ENCODE measurements at places on chromosomes 11 and 22. TPM values are rescaled to one million over a fixed set of nuclear protein-coding genes. Genes with fewer than 3 reads are reported as not detected.

GRCh38 chr22:43127166-43127908 lies 15.9 kb downstream of the MCAT start:
- DNase-seq, result no peak

GRCh38 chr11:72573072-72573854 lies 101.0 kb downstream of the PDE2A start:
- no peak for DNase-seq

DNA sequence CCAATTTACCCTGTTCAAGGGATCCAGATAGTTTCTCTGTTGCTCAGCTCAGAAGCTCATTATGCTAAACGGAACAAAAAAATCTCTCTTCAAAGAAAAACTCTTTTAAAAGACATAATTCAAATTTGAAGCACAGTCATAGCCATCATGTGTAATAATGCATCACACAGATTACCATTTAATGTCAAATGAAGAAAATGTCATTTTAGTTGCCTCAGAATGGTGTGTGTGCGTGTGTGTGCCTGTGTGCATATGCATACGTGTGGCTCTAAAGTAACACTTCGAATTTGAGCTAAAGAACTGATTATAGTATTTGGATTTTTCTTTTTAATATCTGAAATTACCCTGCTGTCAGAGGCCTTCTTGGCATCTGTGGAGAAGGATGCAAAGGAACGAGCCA lies 9.9 kb downstream of the TTC12 start:
- DNase-seq, result no peak

DNA sequence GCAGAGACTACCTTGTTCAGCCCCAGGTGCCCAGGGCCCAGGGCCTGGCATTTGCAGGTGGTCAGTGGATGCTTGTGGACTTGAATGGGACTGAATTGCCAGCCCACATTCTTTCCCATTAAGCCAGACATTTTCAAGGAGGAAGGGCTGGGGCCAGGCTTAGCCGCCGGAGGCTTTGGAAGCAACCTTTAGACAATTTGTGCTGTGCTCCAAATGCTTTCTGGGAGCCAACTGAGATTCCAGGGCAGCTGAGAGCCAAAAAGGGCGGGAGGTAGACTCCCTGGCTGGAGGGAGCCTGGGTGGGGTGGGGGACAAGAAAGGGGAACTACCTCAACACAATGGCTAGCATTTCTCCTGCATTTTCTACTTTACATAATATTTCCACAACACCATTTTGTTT lies 54.8 kb upstream of the TIMP3 start:
- no peak for DNase-seq

DNA sequence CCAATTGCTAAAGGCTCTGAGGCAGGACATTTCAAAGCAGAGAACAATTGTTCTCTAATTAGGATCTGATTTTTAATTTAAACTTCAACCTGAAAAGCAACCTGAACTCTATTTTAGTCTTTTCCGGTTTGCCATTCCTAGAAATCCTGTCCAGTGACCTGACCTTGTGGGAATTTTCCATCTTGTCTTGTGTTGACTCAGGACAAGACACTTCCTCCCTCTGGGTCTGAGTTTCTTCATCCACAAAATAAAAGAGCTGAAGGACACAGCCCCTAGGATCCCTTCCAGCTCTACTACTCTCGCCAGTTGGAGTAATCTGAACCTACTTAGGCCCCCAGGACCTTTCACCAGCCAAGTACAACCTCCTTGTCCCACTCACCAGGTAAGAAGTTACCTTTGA lies 66.5 kb upstream of the POU2AF1 start:
- no peak for DNase-seq

DNA sequence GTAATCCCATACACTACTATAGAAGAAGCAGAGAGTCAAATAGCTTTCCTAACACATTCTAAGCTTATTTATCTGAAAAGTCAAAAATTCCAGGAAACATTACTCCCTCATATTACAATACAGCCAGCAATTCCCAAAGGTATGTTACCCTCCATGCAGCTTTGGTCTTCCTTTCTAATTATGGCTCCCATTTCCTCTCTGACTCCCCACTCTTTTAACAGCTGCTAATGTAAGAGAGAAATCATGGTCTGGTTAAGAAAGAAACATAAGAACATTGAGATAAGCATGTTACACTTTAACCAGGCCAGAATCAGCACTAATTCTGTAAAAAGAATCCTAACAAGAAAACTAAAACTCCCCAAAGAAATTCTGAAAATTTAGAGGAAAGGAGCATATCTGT lies 6.8 kb downstream of the PPP2R1B start:
- no peak for DNase-seq

GRCh38 chr22:44848296-44848741 lies 95.9 kb downstream of the ARHGAP8 start:
- no peak for DNase-seq

- no peak for DNase-seq
Observed at GRCh38 chr22:43295660-43296059, 47.5 kb downstream of the SCUBE1 start.

DNA sequence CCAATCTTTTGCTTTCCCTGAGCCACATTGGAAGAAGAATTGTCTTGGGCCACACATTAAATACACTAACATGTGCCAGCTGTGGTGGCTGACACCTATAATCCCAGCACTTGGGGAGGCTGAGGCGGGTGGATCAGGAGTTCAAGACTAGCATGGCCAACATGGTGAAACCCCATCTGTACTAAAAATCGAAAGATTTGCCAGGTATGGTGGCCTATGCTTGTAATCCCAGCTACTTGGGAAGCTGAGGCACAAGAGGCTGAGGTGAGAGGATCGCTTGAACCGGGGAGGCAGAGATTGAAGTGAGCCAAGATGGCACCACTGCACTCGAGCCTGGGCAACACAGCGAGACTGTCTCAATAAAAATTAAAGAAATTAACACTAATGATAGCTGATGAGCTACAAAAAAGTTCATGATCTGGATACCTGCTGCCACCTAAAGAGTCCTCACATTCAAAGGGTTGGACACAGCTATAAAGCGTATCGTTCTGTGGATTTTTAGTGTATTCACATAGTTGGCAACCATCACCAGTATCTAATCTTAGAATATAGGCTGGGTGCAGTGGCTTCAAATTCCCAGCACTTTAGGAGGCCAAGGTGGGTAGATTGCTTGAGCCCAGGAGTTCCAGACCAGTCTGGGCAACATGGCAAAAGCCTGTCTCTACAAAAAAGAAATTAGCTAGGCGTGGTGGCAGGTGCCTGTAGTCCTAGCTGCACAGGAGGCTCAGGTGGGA lies 3.4 kb upstream of the LDHC start:
- no peak for DNase-seq

DNA sequence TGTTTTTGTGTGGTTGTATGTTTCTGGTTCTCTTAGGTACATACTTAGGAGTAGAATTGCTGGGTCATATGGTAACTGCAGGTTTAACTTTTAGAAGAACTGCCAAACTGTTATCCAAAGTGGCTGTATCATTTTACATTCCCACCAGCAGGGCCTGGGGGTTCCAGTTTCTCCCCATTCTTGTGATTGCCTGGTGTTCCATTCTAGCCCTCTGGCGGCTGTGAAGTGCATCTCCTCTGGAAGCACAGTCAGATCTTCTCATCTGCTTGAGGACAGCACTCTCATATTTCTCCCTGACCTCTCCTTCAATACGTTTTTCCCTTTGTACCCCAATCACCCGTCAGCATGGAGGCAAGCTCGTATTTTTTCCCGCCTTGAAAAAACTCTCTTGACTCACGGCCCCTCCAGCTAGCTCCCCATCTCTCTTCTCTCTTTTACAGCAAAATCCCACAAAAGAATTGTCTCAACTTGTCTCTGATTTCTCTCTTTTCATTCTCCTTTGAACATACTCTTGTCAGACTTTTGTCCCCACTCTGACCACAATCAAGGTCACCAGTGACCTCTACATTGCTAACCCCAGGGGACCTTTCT lies 56.8 kb upstream of the THY1 start:
- no peak for DNase-seq

GRCh38 chr22:29727131-29727523 lies 7.3 kb downstream of the CABP7 start:
- DNase-seq, result no peak

DNA sequence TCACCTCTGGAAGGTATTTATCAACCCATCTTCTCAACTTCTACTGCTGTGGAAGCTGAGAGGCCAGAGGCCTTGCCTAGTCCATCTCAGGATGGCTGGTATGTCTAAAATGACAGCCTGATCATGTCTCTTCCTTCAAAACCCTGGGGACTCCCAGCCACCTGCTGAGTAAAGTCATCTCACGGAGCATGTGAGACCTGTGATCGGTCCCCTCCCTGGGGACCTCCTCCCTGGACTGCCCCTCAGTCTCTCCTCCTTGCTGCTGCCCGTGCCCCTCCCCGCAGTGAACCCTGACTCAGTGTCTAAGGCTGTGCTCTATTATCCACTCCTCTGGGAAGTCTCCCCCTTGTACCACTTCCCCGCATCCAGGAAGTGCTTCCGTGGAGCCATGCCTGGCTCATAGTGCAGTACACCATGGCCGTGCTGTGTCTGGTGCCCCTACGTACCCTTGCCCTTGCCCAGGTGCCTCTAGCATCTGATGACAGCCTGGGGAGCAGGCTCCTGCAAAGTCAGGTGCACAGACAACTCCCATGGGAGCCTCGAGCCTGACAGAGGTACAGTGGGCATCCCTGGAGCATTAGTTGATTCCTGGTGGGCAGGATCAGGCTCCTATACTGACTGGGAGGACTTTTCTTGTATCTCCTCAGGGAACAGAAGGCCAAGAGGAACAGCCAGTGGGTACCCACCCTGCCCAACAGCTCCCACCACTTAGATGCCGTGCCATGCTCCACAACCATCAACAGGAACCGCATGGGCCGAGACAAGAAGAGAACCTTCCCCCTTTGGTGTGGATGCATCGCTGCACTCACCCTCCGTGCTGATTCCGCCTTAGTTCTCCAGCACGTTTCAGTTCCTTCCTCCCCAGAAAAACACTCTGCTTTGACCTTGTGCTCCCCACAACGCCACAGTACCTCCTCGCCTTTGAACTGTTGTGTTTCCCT lies 13.8 kb downstream of the SMARCB1 start:
- DNase-seq, result no peak

DNA sequence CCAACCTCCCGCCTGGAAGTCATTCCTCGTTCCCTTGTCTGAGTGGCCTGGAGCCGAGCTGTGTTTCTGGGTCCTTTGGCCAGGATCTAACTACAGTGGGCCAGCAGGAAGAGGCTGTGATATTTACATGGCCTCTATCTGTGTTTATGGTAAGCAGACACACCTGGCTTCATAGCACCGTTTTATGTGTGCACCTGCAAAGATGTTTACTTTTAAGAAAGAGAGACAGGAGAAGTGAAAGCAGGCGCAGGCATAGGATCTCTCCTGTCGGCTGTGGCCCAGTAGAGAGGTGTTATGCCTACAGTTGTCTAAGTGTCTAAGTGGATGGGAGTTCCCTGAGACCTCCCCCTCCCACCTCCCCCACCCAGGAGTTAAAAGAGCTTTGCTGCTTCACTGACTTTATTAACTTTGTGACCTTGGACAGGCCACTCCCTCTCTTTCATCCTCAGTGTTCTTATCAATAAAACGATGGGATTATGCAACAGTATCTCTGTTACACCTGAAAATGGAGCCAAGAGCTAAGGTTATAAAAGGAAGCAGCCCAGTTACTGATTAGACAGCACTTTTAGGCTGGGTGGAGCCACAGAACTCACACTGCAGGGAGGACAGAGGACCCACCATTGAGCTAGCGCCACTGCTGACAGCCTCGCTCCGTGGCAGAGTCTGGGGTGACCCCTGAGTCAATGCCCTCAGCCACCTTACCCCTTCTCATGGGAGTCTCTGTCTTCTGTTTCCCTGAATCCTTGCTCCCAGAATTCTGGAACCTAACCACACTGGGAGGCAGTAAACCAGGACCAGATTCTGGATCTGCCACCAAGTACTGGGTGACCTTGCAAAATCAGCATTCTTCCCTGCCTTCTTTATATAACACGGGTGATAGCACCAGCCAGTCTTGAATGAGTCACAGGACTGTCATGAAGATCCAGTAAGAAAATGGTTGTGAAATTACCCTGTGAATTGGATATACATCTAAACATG lies 22.0 kb downstream of the ST14 start:
- no peak for DNase-seq

- DNase-seq, result no peak
Observed at GRCh38 chr22:26235792-26236487, 66.7 kb downstream of the SEZ6L start.

DNA sequence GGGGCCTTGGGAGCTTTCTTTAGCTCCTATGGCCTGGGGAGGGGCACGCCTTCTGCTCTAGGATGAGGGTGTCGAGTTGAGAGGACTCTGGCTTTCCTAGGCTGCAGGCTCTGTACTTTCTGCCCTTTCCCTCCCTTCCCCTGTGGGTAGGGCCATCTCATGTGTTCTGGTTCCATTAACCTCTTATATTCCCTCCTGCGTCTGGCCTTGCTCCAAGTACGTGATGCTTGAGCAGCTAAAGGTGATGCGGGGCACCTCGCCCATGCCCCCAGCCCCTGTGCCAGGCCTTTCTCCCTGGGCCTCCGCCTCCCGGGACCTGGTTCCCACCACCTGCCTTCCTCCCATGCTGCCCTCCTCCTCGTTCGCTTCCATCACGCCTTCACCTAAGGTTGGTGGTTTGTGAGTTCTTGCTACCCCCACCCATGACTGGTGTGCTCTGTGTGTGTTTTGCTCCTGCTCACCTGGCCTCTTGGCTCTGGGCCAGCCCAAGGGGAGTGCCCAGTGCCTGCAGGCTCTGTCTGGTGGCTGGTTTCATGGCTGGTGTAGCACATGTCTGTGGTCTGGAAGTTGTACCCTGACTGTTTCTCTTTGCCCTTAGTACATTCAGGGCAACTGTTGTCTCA lies 34.1 kb downstream of the PHLDB1 start:
- DNase-seq, result no peak

DNA sequence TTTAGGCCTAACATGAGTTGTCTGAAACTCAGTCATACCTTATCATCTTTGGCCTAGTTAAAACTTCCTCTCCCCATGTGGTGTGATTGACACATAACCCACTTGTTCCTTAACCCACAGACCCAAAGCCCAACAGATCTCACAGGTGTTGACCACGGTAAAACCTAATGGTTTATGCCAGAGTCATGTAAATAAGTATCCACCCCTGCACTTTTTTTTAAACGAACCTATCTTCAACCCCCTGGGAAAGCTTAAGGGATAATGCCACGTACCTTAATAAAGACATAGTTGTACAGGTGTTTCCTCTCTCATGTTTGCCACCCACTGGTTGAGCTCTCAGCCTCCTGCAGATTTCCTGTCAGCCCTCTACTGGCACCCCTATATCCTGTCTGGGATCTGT lies 709.3 kb upstream of the CCDC179 start:
- DNase-seq, result no peak

- DNase-seq, result no peak
Observed at GRCh38 chr11:94032725-94033124, 11.6 kb downstream of the HEPHL1 start.

Gene SIAE
- total RNA-seq, result 7.8 TPM

Gene OR2AG1
- not detected for total RNA-seq

Gene CYP2R1
- total RNA-seq, result 31.4 TPM

Gene CD248
- total RNA-seq, result 28.7 TPM

Gene HSPB2
- total RNA-seq, result 1.6 TPM

Gene RELT
- 2.6 TPM for total RNA-seq

Gene CWC15
- total RNA-seq, result 55.6 TPM

Gene POTEH
- total RNA-seq, result not detected

Gene TMEM191C
- 0.85 TPM for total RNA-seq

Gene HEPHL1
- total RNA-seq, result not detected

Gene OR52H1
- 2.2 TPM for total RNA-seq

Gene RASGRP2
- total RNA-seq, result 7.6 TPM

Gene MMP20
- total RNA-seq, result not detected

Gene GTSE1
- 6.6 TPM for total RNA-seq

Gene GLYATL1
- total RNA-seq, result 0.79 TPM

Gene NLRP14
- 0.42 TPM for total RNA-seq

All from urinary bladder (tissue), 4 donors.